Peyer's patch (tissue), 4 donors: ENCODE measurements at places on chromosomes 3 and 15. TPM values are rescaled to one million over a fixed set of nuclear protein-coding genes. Genes with fewer than 3 reads are reported as not detected.

The GOLGA8R gene
- total RNA-seq = 5.0 TPM

DNA sequence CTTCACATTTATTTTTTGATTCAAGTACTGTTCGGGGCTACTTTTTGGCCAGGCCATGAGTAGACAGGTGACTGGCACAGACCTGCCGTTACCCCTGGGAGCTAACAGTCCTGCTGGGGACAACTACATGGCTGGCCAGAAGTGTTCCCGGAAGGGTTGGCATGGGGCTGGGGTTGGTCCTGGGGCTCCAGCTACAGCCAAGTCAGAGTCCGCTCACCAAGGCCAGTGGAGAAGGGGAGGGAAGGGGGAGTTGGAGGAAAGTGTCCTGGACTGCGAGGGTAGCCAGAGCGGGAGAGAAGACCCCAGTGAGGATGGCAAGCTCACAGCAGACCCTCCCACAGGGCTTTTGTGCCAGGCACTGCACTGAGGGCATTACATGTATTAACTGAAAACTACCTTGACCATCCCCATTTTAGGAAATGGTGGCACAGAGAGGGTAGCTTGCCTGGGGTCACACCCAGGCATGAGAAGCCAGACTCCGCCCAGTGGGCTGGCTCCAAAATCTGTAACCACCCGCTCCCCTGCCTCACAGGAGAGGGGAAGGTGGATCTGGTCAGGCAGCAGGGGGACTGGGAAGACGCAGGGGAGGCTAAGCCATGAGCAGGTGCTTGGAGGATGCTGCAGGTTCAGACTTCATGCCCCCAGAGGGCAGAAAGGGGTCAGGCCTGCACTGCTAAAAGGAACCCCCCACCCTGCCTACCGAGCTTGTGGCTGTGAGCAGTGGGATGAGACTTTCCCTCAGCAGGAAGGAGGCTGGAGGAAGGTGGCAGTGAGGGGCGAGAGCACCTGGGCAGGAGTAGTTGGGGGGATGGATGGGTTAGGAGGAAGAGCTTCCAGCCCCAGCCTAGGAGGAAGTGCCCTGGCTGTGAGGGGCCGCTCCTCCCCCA, 38.3 kb upstream of the ESYT3 start:
- no peak overlapping the region for H3K27ac ChIP-seq
- H3K4me3 ChIP-seq = no peak overlapping the region
- no peaks in the 10 kb centered on the region for H3K27me3 ChIP-seq
- DNase-seq = no peak
- no peaks in the 10 kb centered on the region for H3K4me1 ChIP-seq
- no peaks in the 10 kb centered on the region for H3K36me3 ChIP-seq

The CCDC80 gene
- 26.4 TPM for total RNA-seq

DNA sequence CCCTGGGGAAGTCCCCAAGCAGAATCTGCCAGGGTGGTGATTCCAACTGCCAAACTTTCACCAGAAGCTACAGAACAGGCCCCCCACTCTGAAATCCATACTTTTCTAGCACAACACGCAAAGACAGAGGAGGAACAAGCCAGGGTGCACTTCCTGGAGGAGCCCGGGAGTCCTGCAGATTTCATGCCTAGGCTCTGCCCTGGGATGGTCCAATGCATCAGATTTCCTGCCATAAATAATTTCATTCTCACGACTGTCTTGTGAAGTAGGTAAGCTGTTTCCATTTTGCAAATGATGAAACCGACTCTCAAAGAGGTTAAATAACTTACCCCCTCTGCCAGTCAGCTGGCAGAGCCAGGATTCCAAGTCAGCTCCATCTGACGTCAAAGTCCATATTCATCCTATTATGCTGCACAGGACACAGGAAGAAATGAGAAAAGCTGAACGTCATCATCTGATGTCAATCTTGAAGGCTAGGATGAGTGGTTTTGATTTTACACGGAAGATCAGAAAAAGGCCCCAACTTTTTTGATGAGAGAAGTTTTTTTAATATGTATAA, 134.8 kb upstream of the IGF1R start:
- no peaks in the 10 kb centered on the region for H3K36me3 ChIP-seq
- no peaks in the 10 kb centered on the region for H3K27me3 ChIP-seq
- no peak overlapping the region for H3K27ac ChIP-seq
- H3K4me1 ChIP-seq = no peaks in the 10 kb centered on the region

The FANCI gene
- total RNA-seq = 5.6 TPM
